NCI-H2107 (cell line): ENCODE measurements at places on chromosomes 13 and 19.
A peak's percentile ranks its signal among the peaks of the same experiment; 100 is the strongest.

DNA sequence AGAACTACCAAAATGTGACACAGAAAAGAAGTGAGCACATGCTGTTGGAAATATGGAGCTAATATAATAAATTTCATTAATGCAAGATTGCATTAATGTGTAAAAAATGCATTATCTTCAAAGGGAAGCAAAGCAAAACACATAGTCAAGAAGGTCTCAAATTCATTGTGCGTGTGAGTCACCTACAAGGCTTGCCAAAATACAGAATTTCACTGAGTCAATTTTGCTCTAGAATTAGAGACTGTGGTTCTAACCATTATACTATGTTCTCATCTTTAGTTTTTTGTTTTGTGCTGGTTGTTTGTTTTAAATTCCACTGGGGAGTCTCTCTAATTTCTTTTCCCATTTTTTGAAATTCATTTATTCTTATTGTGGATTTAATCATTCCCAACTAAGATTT is 149.8 kb upstream of the SLITRK1 start:
- no peak for DNase-seq

DNA sequence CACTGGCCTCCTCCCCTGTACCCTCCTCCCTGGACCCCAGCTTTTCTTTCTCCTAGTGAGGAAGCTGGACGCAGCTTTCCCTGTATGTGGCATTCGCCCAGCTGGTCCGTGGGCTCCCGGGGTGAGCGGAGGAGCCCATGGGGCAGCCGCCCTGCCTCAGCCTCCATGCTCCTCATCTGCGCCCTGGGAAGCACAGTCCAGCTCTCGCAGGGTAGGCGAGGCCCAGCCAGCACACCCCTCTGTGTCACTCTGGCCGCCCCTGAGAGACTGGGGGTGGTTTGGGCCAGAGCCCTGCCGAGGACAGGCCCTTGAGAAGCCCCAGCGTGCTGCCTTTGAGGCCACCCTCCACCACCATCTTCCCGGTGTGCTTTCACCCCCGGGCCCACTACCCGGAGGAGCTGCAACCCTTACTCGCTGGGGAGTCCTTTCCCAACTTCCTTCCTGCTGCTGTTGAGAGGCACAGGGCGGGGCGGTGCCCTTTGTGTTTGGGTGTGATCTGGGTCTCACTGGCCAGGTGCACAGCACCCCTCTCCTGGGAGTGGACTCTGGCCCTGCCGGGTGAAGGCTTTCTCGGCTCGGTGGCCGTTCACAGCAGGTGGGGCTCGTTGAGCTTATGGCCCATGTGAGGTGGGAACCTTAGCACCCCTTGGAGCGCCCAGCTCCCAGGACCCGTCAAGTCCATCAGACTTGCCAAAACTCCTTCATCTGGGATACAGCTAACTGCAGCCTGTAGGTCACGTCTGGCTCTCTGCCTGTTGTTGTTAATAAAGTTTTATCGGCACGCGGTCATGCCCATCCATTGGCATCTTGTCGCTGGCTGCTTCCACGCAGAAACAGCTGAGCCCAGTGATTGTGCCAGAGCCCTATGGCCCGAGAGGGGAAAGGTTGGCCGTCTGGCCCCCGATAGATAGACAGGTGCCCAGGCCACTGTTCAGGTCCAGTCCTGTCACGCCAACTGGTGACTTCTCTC is 3.2 kb downstream of the NCLN start:
- no peak for DNase-seq

GRCh38 chr13:23766939-23767338 is 122.3 kb downstream of the MIPEP start:
- DNase-seq: no peak

DNA sequence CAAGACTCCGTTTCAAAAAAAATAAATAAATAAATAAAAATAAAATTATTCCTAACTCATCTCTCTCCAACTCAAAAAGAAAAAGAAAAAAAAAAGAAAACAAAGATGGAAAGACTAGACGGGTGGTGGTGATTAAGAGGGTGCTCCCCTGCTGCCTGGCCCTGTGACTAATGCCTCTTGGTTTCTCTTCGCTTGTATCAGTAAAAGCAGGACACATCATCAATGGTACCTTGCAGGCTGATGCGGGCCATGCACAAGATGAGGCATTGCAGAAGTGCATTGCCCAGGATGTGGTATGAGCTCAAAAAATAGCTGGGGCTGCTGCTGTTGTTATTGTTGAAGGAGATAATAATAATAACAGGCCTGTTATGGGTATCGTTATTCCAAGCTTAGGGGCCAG is 14.6 kb downstream of the ACER1 start:
- DNase-seq: no peak

DNA sequence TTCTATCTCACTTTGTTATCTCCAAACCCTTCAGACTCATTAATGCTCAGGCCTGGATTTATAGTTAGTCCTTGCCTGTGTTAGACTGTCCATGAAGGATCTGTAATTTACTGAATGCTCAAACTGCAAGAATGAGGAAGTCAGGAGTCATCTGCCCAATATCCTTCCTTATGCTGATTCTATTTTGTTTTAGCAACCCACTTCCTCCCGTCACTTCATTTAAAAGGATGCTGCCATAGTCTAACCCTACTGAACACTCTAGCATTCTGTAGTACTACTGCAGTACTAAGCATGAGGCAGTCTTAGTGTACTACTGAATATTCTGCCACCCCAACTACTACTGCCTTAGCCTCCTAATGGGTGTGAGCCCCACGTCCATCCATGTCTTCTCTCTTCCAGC is 1.5 kb downstream of the FCAR start:
- no peak for DNase-seq

DNA sequence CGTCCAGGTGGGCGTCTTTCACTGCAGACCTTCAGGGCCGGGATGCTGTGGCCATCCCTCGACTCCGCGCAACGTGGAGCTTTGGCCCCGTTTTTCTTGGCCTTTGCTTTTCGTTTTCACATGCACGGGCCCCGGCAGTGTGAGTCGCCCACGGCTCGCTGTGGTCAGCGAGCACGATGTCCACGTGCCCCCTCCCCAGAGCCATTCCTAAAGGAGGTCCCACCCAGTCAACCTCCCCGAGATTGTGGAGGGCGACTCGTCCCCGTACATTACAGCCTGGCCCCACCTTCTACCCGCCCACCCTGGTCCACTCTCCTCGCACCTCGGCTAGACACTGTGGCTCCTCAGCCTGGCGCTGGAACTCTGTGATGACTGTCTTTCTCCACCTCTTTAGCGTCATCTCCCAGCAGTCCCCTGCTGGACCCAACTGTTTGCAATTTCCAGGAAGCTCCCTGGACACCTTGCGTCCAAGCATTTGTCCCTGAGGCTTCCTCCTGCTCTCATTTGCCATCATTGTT is 405 bp downstream of the ZNF446 start:
- no peak for DNase-seq

GRCh38 chr13:30364133-30364532 is 56.8 kb upstream of the KATNAL1 start:
- DNase-seq: no peak

DNA sequence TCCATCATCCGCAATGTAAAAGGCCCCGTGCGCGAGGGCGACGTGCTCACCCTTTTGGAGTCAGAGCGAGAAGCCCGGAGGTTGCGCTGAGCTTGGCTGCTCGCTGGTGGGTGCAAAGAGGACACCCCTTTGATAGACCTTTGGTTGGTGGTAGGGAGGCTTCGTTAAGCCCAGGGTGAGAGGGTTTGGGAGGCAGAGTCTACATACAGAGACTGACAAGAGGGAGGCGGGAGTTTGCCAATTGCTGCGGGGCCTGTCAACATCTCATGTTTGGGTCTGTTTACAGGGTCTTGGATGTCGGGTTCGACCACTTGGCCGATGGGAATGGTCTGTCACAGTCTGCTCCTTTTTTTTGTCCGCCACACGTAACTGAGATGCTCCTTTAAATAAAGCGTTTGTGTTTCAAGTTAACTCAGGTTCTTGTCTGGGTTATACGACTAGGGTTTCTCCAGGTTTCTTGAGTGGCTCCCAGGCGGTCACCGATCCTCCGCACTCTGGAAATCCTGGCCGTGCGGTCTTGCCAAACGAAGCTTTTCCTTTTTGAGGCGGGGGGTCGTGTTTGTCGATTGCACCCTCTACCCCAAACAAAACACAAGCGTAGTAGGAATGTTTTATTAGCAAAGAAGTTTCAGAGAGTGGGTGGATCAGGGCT is 816 bp downstream of the RPS28 start:
- DNase-seq: no peak

DNA sequence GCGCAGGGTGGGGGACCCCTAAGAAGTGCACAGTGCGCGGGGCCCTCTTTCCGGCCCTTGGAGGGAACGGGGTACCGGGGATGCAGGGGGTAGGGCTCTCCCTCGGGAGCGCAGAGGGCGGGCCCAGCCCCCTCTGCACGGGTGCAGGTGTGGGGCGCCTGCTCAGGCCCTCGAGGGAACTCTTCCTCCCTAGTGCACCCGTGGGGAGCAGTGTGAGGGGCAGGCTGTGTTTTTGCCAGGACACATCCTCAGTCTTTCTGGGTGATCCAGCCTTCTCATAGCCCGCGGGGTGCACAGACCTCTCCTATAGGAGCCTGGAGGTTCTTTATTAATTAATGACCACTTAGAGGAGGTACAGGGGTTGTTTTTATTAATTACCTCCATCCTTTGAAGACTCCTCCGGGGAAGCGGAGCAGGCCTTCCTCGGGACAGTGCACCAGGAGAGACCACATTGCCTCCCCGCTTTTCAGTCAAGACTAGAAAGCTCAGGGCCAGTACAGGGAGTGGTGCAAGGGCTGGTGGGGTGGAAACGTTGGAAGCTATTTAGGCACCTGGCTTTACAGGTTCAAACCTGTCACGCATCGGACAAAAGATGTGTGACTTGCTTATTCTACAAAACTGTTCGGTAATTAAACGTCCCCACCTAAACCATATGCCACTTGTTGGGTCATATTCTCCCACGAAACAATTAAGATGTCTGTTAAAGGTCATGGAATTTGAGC is 598 bp upstream of the GJB6 start:
- DNase-seq: no peak

DNA sequence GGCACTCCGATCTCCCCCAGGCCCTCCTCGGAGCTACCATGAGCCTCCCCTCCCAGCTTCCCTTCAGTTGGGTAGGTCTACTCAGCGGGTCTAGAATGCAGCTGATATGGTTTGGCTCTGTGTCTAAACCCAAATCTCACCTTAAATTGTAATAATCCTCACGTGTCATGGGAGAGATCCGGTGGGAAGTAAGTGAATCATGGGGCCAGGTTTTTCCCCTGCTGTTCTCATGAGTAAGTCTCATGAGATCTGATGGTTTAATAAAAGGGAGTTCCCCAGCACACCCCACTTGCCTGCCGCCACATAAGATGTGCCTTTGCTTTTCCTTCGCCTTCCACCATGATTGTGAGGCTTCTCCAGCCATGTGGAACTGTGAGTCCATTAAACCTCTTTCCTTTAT is 14.5 kb upstream of the DOCK9 start:
- no peak for DNase-seq

- no peak for DNase-seq
Observed at GRCh38 chr19:49407482-49408015, 15.7 kb downstream of the PTH2 start.

- DNase-seq: no peak
Observed at GRCh38 chr19:38513762-38514167, 80.3 kb downstream of the RYR1 start.

DNA sequence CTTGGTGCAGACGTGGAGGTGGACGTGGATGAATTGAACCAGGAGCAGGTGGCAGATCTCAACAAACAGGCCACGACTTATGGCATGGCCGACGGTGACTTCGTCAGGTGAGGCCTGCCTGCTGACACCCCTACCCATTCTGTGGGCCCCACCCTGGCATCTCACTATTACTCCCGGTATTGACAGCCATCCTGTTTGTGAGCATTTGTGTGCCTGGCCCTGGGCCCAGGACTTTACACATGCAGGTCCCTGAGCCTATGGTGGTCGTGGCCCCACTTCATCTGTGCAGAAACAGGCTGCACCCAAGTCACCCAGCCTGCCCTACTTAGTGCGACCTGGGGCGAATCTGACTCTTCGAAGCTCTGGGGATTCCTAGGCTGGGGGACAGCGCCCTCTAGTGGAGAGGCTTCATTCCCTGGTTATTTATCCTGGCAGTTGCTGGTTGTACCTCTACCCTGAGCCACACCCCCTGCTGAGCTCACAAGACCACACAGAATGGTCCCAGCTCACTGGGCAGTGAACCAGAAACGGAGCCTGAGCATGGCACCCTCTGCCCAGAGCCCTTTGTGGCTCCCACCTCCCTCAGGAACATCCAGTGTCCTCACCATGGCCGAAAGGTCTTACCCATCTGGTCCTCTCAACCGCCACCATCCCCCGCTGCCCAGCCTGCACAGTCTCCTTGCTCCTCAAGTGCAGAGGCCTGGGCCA is 16.9 kb downstream of the ZNF296 start:
- DNase-seq: peak; percentile 64

DNA sequence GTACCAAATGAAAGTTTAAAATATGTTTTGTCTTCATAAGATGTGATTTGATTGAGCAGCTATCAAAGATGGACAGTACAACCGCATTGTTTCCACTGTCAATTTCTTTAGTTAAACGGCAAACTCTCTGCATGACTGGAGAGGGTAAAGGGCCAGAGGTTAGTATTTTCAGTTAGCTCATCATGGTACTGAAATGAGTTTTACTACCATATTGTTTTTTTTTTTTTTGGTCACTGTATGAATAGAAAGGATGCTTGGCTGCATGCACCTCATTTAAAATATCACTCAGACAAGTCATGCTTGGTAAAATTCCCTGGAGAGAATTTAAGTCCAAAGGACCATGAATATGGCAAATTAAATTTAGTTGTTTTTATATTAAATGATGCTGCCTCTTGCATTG is 942.1 kb upstream of the SPRY2 start:
- no peak for DNase-seq

DNA sequence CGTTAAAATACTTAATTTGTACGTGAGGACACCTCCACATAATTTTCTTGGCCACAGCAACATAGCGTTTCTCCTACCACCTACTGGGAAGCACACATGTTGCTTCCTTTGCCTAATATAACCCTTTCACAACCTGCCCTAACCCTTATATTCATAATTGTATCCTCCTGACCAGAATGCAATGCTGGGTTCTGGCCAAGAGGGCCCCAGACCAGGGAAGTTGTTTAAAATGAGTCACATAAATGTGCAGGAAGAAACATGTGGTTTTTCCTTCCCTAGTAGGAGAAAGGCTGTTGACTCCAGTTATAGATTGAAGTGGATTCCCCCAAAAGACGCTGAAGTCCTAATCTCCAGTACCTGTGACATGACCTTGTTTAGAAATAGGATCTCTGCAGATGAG is 187.3 kb downstream of the NUFIP1 start:
- no peak for DNase-seq

DNA sequence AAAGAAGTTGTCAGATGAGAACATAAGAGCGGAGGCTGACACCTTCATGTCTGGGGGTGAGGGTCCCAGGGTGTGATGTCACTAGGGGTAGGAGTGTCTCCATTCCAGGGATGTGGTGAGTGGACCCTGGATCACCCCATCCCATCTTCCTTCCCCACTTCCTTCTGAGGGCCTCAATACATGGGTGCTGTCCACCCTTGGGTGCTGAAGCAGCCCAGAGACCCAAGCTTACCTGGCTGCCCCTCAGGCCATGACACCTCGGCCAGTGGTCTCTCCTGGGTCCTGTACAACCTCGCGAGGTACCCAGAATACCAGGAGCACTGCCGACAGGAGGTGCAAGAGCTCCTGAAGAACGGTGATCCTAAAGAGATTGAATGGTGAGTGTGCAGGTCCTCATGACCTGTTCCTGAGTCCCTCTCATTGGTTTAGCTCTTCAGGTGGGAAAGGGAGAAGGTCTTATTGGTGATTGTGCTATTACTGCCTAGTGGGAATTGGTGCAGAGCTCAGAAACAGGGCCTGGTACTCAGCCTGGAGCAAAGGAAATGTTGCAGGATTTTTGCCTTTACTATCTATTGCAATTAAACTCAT is 37.7 kb upstream of the CYP4F8 start:
- DNase-seq: no peak

GRCh38 chr19:42563352-42564210 is 31.1 kb downstream of the CEACAM8 start:
- DNase-seq: peak; percentile 8
